ENCODE measurements at places on chromosomes 7 and 10.

GRCh38 chr7:83289419-83289993 is 126.8 kb upstream of the PCLO start:
- no peak for DNase-seq

GRCh38 chr10:21534604-21535493 is 817 bp downstream of the MLLT10 start:
- DNase-seq: no peak

GRCh38 chr7:70669854-70670253 is 462.1 kb upstream of the GALNT17 start:
- DNase-seq: no peak

- no peak for DNase-seq
Measured at GRCh38 chr7:142383841-142384492, 126.1 kb upstream of the PRSS58 start.

DNA sequence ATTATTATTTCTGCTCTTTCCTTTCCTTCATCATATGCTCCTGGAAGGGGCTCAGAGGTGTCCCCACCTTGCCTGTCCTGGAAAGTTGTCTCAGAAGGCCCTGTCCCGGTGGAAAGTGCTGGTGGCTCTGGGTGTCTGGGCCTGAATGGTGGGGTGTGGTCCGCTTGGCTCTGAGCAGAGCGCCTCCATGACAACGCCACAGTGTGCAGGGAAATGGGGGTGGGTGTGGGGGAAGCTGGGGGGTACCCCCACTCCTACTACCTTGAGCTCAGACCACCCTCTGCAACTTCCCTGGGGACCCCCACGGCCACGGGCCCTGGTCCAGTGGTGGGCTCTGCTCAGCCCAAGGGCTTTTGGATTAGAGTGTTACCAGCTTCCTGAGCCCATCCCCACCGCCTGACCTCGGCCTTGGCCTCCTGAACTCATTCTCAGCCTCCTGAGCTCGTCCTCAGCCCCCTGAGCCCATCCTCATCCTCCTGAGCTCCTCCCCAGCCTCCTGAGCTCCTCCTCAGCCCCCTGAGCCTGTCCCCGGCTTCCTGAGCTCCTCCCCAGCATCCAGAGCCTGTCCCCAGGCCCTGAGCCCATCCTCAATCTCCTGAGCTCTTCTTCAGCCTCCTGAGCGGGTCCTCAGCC is 106.4 kb upstream of the FAM20C start:
- DNase-seq: no peak

- DNase-seq: no peak
Measured at GRCh38 chr7:30908681-30909080, 3.0 kb upstream of the AQP1 start.

DNA sequence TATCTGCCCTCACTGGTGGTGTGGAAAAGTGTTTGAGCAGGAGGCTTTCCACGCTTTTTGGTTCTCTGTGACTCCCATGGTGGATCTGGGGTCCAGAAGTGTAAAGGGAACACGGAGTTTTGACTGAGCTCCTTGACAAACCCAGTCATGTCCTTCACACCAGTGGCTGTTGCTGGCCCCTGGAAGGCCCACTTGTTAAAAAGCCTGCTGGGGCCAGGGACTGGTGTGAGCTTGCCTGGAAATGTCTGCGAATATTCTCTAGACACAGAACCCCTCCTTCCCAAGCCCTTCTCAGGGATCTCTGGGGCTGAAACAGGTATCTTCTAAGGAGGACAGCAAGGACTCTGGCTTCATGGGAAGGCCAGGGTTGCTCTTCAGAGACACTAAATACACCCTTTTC is 343.0 kb downstream of the TCERG1L start:
- DNase-seq: no peak

- no peak for DNase-seq
Measured at GRCh38 chr7:120867932-120868331, 10.0 kb upstream of the TSPAN12 start.

DNA sequence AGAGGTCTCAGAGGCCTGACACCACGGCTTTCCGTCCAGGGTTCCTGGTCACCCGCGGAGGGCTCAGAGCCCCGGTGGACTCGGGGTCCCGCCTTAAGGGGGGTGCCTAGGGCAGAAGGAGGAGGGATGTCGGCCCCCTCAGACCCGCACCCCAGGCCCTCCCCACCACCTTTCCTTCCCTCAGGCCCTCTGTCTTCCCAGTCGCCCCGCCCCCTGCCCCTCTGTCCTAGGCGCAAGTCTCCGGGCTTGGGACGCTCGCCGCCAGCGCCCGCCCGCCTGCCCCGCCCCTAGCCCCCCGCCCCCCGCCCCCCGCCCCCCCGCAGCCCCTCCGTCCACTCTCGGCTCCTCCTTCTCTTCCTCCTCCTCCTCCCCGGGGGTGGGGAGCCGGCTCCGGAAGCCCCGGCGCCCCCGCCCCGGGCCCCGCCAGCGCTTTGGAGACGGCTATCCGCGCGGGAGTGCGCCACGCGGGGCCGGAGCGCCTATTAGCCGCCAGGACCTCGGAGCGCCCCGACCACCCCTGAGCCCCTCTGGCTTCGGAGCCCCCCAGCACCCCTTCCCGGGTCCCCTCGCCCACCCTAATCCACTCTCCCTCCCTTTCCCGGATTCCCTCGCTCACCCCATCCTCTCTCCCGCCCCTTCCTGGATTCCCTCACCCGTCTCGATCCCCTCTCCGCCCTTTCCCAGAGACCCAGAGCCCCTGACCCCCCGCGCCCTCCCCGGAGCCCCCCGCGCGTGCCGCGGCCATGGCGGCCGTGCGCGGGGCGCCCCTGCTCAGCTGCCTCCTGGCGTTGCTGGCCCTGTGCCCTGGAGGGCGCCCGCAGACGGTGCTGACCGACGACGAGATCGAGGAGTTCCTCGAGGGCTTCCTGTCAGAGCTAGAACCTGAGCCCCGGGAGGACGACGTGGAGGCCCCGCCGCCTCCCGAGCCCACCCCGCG is at the start of gene AEBP1:
Gene AEBP1 (plus strand): TSS at position 423 of the 937 bp plus-strand sequence. CDS start 321 bp downstream, at position 744.
- no peak for DNase-seq

DNA sequence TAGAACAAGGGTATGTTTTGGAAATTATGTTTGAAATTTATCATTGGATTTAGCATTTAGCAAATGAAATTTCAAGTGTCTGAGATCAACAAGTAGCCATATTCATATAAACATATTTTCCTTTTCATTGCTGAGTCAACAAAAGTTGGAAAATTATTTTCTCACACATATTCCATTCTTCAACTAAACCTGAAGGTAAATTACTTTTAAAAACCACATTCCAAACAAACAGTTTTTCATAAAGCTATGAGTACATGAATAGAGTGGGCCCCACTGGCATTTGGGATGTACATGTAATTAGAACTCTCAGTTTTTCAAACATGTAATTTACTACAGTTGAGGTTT is 178.3 kb upstream of the MKLN1 start:
- DNase-seq: no peak

DNA sequence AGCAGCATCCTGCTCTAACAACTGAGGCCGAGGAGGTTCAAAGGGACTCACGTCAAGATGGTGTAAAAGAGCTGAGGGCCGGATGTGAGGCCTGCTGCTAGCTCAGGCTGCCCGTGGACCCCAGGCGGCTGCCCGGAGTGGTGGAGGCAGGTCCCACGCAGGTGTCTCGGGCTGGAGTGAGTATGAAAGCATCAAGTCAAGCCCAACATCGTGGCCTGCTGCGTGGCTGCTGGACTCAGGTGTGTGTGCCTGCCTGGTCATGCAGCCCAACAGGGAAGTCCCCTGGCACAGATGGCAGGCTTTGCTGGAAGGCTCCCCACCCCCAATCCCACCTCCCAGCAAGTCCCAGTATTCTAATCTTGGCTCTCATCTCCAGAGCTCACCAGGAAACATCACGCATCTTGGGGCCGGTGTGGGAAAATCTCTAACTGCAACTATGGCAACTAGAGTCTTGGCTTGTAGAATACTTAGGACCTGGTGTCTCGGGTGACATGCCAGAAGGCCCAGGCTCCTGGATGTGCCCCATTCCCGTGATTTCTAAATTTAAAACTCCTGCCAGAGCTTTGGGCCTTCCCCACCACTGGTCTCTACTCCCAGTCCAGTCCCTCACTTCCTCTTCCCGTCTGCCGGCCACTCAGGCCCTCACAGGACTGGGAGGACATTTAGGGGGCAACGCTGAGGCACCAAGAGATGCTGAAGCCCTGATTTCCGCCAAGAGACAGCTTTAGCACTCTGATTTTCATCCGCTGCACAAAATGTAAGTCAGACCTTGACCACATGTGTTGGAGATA is 85.9 kb downstream of the PRKAG2 start:
- no peak for DNase-seq

GRCh38 chr10:117139581-117140524 is 1.8 kb upstream of the VAX1 start:
- no peak for DNase-seq

DNA sequence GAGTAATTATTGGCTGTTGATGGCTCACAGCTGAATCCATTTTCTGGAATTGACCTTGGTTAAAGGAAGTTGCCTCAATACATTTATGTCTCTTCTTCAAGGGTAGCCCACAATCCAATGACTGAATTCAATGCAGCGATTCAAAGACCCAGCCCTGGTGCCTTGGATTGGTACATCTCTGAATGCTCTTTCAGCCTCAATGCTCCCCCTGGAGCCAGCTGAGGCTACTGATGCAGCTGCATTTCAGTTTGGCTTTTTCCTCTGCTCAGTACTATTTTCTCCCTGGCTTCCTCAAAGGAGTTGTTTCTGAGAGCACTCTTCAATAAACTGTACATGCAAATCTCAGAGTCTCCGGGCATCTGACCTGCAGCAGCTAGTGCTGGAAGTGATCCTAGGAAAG is 633 bp upstream of the EBLN1 start:
- DNase-seq: no peak

- no peak for DNase-seq
Measured at GRCh38 chr7:134565643-134566136, 16.8 kb downstream of the AKR1B15 start.

GRCh38 chr10:88370713-88371112 is 212.4 kb downstream of the RNLS start:
- no peak for DNase-seq

DNA sequence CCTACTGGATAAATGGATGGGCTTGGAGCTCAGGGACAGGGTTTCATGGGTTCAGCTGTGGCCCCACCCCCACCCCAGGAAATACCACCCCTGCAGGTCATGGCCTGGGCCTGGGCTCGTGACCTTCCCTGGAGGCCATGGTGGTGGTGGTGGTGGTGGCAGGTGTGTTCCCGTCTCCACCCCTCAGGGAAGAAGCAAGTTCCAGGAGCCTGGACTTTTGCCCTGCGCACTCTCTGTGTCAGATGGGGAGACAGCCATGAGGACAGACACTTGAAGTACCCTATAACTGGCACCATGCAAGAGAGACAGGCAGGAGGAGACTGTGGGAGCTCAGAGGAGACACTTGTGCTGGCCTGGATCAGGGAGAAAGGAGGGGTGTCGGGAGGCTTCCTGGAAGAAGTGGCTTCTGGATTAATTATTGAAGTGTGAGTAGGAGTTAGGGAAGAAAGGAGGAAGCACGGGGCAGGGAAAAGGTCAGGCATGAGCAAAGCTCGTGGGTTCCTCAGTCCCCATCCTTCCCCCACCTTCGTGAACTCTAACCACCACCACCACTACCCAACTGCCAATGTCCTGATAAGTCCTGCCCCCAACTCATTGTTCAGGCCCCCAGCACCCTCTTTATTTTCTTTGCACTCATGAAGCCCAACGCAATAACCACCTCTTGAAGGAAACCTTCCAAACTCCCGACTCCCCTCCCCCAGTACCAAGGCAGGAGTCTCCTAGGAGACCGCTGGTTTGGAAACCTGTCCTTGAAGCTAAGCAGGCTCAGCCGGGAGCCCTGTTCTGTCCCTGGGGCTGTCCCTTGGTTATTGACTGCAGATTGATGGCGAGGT is 8.9 kb downstream of the SH2B2 start:
- no peak for DNase-seq

DNA sequence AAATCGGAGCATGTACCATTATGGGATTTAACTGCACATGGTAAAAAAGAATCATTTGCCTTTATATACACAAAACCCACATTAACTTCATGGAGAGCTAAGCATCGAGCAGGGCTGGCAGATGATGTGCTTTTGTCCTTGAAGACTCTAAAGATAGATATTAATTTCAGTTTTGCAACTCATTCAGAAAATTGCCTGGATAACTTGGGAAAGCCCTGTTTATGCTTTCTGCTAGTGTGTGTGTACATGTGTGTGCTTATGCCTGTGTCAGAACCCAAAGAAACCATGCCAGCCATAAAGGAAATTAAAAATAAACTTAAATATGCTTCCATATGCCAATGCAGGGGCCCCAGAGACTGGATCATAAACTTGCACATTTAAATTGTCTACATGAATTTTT is 640.0 kb downstream of the PARD3 start:
- DNase-seq: no peak

- DNase-seq: no peak
Measured at GRCh38 chr7:23247046-23247602, 549 bp downstream of the GPNMB start.

GRCh38 chr10:27558612-27559020 is 54.5 kb downstream of the RAB18 start:
- no peak for DNase-seq

GRCh38 chr7:3168869-3169268 is 125.2 kb upstream of the CARD11 start:
- no peak for DNase-seq

GRCh38 chr7:111067682-111068081 is 23.2 kb upstream of the LRRN3 start:
- DNase-seq: no peak

GRCh38 chr7:94605031-94605430 is 50.9 kb downstream of the SGCE start:
- no peak for DNase-seq

- no peak for DNase-seq
Measured at GRCh38 chr7:33831389-33832141, 73.8 kb upstream of the BMPER start.

GRCh38 chr10:48523212-48523819 is 81.6 kb downstream of the ARHGAP22 start:
- DNase-seq: no peak

DNA sequence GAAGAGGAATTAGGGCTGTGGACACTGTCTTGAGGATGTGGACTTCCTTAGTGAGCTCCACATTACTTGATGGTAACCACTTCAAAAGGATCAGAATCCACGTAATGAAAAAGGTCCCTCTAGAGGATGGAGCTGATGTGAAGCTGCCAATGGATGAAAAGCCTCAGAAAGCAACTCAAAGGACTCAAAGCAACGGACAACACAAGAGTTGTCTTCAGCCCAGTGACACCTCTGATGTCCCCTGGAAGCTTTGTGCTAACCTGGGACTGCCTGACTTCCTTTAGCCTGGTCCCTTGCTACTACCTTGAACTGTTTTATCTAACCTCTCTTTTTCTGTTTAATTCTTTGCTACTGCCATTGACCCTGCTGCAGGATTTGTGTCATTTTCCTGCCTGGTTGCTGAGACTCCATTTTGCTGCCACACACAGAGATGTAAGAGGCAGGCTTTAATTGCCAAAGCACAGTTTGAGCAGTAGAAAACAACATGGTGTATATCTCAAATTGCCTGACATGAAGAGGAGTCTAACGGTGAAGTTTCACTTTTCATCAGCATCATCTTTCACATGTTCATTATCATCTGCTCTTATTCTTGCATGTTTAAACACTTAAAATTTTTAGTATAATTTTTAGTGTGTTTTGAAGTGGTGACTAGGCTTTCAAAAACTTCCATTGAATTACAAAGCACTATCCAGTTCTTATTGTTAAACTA is 11.1 kb upstream of the SGCE start:
- no peak for DNase-seq

- no peak for DNase-seq
Measured at GRCh38 chr7:137501562-137501961, 158.0 kb upstream of the PTN start.

- DNase-seq: no peak
Measured at GRCh38 chr10:36170142-36170719, 528.1 kb upstream of the FZD8 start.

Data from cerebellar nuclear complex (tissue), 1 donor.